ENCODE measurements at places on chromosomes 7 and 10. TPM values are rescaled to one million over a fixed set of nuclear protein-coding genes. Genes with fewer than 3 reads are reported as not detected.

The MUC12 gene
- total RNA-seq: not detected

The TSPAN33 gene
- not detected for total RNA-seq

The OR2A42 gene
- total RNA-seq: not detected

The TAC1 gene
- not detected for total RNA-seq

The KLHDC10 gene
- total RNA-seq: 31.3 TPM

The CCAR1 gene
- 93.8 TPM for total RNA-seq

The CYP26A1 gene
- 0.40 TPM for total RNA-seq

The INHBA gene
- 19.5 TPM for total RNA-seq

The MYL10 gene
- total RNA-seq: not detected

The POU6F2 gene
- not detected for total RNA-seq

The FXYD4 gene
- not detected for total RNA-seq

The SPDYE6 gene
- not detected for total RNA-seq

The ZNF365 gene
- 2.2 TPM for total RNA-seq

The LDB3 gene
- total RNA-seq: not detected

The STEAP1B gene
- total RNA-seq: 112 TPM

The CRHR2 gene
- total RNA-seq: not detected

The HNRNPF gene
- total RNA-seq: 231 TPM

The GIMAP7 gene
- 30.9 TPM for total RNA-seq

The LRRTM3 gene
- total RNA-seq: not detected

The VPS37D gene
- 2.1 TPM for total RNA-seq

The CRYGN gene
- total RNA-seq: not detected

The RGR gene
- total RNA-seq: not detected

The FRA10AC1 gene
- 20.2 TPM for total RNA-seq

The LRRC61 gene
- 0.13 TPM for total RNA-seq

The CAPZA2 gene
- 509 TPM for total RNA-seq

The ABCC2 gene
- 1.1 TPM for total RNA-seq

The EBF3 gene
- 0.13 TPM for total RNA-seq

The LRRC18 gene
- total RNA-seq: not detected

The GNAT3 gene
- not detected for total RNA-seq

The NYAP1 gene
- total RNA-seq: 2.7 TPM

The IFIT1B gene
- total RNA-seq: not detected

Measured in thoracic aorta endothelial cell (primary cell).